ENCODE measurements at places on chromosomes 7 and 10.

DNA sequence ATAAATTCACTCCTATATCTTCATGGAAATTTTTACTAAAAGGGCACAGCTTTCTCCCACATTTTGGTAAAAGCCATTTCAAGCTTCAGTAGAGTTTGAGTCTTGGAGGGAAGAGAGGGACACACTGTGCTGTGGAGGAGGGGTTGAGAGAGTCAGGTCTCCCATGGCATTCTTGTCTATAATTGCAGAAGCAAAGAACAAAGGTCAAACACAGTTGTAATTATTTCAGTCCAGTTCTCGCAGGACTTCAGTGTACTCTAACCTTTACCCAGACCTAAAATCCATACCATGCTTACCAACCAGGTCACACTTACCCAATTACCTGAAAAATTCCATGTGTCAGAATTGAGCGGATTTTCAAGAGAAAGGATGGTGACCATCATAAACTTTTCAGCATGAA, 298.4 kb downstream of the XPNPEP1 start:
- DNase-seq = no peak

- no peak for DNase-seq
Observed at GRCh38 chr10:86229376-86229775, 137.2 kb downstream of the GRID1 start.

GRCh38 chr7:76347710-76348109, 11.1 kb downstream of the YWHAG start:
- no peak for DNase-seq

DNA sequence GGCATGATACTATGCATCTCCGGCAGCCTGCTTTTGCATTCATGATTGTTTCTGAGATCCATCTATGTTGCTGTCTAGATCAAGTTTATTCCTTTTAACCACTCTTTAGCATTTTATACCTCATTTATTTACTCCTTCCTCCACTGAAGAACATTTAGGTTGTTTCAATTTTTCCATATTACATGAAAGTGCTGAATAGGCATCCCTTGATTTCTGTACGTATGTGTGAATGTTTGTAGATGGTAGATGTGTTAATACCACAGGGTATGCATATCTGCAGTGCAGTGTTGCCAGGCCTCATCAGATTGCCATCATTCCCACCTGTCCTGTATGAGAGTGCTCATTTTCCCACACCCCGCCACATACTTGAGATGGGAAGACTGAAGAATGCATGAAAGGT, 13.9 kb downstream of the ARPC1A start:
- no peak for DNase-seq

DNA sequence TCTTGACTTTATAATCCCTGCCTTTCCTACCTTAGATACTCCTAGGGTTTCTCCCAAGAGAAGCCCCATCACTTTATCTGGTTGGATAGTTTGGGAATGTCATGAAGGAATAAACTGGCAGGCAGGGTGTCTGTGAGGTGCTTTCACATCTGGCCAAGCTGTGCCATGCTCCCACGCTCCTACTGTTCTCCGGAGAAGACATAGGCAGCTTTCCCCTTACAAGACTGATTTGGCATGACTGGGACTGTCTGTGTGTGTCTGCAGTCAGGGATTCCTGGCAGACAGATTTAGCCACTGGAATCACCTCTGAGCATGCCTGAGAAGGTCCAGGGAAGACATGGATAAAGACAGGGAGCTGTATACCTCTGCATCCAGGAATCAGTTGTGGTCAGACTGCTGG, 45.3 kb downstream of the HK1 start:
- DNase-seq = no peak

GRCh38 chr7:95269640-95270039, 54.7 kb downstream of the PON1 start:
- no peak for DNase-seq

DNA sequence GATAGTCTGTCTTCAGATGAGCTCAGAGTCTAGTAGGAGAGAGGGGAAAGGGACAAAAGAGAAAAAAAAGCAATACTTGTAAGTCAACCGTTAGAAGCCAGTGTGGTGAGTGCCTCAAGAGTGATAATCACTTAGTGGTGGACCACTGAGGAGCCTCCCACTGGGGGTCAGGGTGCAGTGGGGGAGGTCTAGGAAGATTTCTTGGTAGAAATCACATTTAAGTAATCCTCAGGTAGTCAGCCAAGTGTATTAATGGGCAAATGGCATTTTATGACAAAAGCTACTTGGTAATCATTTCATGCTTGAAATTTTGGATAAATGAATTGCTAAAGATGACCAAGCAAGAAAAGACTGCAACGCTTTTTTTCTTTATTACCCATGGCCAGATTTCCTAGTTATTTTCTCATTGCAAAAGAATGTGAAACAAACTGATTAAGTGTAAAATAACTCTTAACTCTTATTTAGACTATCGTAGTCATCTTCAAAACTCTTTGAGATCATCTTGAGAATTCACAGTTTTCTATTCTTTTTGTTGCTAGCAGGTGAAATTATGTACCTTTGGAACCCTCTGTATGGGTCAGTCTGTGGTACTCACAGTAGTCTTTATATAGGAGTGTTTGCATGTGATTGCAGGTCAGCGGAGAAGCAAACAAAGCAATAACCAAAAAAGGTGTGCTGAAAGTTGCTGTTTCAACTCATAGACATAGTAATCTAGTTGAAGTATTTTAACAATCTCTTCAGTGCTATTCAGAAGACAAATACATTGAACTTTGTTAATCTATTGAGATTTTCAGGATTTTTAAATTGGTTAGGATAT, 63.9 kb downstream of the PPP1R9A start:
- no peak for DNase-seq

DNA sequence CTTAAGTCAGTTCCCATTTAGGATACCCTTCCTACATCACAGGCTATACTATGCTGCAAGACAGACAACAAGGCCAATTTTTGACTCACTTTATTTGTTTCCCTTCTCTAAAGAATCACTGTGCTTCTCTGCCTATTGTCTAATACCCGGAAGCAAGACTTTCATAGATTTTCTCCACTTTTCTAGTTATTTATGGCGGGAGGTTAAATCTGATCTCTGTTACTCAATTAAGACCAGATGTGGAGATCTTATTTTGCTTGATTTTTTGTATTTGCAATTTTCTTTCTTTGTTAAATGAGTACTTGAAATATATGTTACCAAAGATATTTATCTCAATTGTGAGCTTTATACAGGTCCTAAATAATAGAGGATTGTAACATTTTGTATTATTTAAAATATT, 511.5 kb downstream of the ATRNL1 start:
- no peak for DNase-seq

- DNase-seq = no peak
Observed at GRCh38 chr7:41698114-41698513, 4.8 kb downstream of the INHBA start.

Data from NCI-H2171 (cell line).